HT1080 (cell line): ENCODE measurements at places on chromosomes 2 and 18. TPM values are rescaled to one million over a fixed set of nuclear protein-coding genes. Genes with fewer than 3 reads are reported as not detected.
A peak's percentile ranks its signal among the peaks of the same experiment; 100 is the strongest.

GRCh38 chr18:79949697-79950487, 1.6 kb downstream of the SLC66A2 start:
- no peak for DNase-seq

GRCh38 chr18:79465392-79465991, 69.8 kb downstream of the NFATC1 start:
- DNase-seq, result no peak

DNA sequence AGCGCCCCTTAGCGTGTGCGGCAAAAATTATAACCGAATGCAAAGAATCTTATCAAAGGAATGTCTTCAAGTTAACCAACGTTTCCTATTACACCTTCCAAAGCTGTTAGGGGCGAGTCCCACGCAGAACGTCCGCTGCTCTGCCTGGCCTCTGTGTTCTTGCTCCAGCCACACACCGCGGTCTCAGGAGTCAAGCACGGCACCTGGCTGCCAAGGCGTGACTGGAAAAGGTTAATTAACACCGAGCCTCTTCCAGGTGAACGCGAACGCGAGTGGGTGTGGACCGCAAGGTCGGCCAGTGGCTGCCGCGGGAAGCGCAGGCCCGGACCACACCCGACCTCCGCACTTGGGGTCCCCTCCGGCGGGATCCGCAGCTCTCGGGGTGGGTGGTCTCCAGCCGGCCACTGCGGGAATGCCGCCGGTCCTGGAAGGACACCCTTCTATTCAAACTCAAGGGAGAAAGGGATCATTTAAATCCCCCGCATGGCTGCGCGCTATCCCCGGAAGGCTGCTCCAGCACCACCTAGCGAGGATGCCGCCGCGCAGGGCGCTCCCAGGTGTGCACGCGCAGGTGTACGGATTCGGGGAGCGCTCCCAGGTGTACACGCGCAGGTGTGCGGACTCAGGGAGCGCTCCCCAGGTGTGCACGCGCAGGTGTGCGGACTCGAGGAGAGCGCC, 830 bp downstream of the CYB5A start:
- no peak for DNase-seq

- no peak for DNase-seq
Observed at GRCh38 chr18:45165176-45165713, 450.0 kb upstream of the SLC14A2 start.

DNA sequence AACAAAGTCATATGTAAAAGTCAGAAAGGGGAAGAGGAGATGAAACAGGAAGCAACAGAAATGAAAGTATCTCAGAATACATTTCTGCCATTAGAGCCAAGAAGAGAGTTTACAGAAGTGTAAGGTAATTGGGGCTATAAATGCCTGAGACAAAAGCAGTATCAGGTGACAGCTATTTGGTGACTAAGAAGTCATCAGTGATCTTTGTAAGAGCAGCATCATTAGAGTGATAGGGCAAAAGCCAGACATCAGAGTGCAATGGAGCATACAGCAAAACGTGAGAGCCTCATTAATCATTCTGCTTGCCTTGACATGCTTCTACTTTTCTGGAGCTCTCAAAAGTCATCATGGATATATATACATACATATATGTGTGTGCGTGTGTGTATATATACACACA, 804.7 kb upstream of the PIK3C3 start:
- no peak for DNase-seq

DNA sequence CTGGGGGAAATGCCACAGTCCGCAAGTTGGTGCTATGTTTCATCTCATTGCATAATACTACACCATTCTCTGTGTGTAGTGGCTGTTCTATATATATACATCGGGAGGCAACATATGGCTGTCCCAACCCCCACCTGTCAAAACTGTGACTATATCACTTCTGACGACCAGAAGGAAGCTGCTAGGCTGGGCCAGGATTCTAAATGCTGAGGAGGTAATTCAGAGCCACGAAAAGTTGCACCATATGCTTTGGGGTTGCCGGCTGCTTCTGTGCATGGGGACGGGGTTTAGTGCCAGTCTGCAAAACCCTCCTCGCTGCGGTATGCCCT, 117.3 kb downstream of the MSH2 start:
- DNase-seq, result no peak

DNA sequence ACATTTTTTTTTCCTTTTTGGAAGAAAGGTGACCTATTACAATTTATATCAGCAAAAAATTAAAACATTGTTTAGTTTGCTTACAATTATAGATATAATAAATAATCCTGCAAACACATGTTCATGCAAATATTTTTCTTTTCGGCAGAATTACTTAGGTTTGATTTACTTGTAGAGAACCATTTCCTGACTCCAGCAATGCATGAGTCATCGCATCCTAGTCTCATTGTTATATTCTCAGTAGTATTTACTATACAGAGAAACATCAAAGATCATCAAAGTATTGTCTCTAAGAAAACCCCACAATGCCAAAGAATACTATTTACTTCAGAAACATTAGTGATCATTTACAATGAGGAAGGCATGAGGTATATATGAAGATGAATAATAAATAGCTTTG, 40.4 kb upstream of the MTIF2 start:
- peak; percentile 54 for DNase-seq

GRCh38 chr2:219521066-219521880, 7.0 kb downstream of the ASIC4 start:
- DNase-seq, result peak; percentile 63

The UGT1A4 gene
- not detected in 2 replicates for total RNA-seq

DNA sequence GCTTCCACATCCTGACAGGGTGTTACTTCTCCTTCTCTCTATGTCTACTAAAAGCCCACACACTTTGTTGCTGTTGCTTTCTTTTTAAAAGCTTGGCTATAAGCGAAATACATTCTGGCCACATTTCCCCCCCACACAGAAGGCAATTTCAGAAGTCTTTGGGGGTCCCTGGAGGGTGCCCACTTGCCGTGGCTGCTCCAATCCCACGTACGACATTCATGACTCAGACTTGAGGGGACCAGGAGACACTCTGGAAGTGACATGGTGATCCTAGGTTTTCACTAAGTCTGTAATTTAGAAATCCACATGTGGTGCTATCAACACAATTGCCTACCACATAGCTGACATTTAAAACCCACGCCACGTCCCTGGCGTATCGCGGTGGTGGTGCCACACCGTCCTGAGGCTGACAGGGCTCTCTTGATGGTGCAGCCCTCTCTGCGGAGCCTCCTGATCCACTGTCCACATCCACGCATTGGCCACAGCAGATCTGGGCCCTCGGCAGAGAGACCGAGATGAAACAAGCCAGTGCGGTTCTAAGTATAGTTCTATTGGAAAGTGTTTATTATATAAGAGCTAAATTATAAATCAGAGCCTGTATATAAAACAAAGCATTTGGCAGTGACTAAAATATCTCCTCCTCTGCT, 42.4 kb downstream of the CYP27C1 start:
- no peak for DNase-seq
